Tongue (tissue), 3 donors: ENCODE measurements at places on chromosomes 11 and 22. TPM values are rescaled to one million over a fixed set of nuclear protein-coding genes. Genes with fewer than 3 reads are reported as not detected.

Gene MFRP
- total RNA-seq = not detected

GRCh38 chr11:110886288-110886970 is 174.2 kb upstream of the ARHGAP20 start:
- peak; percentile 49 for DNase-seq

- no peak for DNase-seq
These were observed 38.7 kb downstream of the TPBGL start for GRCh38 chr11:75279273-75279672.

DNA sequence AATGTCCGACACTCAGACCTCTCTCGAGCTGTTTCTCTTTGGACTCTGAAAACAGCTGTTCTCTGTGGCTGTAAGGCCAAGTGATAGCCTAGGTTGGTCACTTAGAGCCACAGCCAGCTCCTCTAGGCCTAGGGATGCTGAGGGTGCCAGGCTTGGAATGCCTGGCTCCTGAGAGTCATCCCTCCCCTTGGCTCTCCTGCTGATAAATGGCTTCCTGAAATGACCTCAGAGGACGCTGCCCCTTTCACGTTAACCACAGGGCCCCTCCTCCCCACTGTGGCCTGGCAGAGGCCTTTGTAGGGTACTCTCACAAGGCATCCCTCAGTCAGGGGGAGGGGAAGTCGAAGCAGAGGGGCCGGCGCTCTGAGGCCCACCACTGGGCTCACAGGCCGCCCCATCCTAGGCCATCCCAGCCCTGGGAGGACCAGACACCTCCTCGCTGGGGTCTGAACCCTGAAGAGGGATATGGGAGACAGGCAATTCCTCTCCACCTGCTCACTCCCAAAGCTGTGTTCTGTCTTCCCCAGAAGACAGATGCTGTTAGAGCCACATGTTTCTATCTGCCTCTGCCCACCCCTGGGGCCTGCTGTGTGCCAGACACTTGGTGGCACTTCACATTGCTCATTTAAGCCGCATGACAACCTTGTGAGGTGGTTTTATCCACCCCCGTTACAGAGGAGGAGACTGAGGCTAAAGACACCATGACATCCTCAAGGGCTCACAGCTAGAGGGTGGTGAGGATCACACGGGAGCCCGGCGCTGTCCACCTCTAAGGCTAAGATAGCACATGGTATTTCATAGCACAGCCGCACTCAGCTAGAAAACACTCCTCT is 50.9 kb downstream of the ARFGAP3 start:
- DNase-seq = no peak

DNA sequence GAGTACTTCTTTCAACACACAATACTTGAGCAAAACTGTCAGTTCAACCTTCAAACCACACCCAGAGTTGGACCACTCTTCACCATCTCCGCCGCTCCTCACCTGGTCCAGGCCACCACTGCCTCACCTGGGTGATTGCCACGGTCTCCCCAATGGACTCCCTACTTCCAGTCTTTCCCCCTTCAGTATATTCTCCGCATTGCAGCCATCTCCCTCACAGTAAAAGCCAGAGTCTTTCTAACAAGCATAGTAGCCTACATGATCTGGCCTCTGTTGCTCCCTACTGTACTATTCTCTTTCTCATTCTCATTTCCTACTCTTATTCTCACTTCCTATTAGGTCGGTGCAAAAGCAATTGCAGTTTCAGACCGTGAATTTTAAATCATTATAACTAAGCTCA is 28.5 kb downstream of the AASDHPPT start:
- no peak for DNase-seq

DNA sequence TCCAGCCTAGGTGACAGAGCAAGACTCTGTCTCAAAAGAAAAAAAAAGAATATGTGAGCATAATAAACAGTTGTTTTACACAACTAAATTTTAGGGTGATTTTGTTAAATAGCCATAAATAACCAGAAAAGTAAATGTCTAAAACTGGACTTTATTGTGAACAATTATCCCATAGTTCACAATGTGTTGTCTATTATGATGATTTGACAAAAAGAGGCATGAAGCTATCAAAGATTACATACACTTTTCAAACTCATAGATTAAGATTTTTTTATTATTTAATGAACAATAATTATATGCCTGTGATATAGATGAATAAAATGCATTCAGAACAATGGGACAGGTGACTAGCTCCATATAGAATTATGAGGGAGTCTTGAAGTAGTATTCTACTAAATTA is 27.0 kb upstream of the MTMR2 start:
- no peak for DNase-seq
